ENCODE measurements at places on chromosomes 16 and 17.
A peak's percentile ranks its signal among the peaks of the same experiment; 100 is the strongest.

DNA sequence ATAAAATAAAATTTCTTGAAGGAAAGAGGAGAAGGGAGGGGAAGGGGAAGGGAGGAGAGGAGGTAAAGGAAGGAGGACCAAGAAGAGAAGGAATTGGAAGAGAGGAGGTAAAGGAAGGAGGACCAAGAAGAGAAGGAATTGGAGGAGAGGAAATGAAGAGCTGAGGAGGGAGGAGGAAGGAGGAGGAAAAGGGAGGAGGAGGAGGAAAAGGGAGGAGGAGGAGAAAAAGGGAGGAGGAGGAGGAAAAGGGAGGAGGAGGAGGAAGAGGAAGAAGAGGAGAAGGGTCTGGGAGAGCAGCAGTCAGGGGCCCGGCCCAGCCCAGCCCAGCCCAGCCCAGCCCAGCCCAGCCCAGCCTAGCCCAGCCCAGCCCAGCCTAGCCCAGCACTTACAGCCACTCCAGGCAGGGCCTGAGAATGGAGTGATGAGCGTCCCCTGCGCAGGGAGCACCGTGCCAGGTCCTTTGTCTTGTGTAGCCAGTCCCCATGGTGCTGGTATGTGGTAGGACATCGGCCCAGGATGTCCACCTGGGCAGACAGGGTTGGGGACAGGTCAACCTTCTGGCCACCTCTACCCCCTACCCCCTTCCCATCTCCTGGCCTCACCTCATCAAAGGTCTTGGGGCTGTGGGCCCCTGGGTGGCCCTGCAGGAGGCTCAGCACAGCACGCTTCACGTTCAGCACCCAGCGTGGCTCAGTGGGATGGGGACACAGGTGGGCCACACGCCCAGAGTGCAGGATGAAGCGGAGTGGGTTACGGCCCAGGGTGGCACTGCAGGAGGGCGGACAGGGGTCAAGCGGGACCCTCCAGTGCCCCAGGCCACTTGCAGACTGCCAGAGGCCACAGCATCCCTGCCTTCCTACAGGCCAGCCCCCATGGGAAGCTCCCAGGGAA is 70.9 kb downstream of the LITAF start:
- DNase-seq = no peak

DNA sequence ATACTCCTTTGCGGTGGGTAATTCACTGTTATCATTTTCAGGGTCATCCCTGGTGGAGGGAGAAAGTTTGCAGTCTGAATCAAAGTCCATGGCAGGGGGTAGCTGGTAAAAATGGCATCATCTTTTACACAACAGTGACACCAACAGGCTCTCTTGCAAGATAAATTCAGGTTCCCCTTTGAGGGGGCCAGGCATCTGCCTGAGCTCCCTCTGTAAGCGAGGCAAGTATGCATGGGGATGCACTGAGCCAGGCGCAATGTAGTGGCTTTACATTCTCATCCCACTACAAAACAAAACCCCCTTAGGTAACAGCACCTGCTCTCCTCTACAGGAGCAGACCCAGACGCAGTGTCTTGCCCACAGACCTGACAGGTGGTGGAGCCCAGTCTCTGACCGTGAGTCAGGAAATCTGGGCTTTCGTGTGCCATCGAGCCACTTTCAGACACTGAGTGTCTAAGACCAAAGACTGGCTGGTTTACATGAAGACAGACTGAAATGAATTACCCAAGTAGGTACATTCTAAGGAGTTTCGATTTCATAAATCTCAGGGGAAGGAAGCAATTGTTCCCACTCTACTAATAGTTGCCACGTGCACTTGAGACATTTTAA is 17.7 kb downstream of the LITAFD start:
- no peak for DNase-seq

DNA sequence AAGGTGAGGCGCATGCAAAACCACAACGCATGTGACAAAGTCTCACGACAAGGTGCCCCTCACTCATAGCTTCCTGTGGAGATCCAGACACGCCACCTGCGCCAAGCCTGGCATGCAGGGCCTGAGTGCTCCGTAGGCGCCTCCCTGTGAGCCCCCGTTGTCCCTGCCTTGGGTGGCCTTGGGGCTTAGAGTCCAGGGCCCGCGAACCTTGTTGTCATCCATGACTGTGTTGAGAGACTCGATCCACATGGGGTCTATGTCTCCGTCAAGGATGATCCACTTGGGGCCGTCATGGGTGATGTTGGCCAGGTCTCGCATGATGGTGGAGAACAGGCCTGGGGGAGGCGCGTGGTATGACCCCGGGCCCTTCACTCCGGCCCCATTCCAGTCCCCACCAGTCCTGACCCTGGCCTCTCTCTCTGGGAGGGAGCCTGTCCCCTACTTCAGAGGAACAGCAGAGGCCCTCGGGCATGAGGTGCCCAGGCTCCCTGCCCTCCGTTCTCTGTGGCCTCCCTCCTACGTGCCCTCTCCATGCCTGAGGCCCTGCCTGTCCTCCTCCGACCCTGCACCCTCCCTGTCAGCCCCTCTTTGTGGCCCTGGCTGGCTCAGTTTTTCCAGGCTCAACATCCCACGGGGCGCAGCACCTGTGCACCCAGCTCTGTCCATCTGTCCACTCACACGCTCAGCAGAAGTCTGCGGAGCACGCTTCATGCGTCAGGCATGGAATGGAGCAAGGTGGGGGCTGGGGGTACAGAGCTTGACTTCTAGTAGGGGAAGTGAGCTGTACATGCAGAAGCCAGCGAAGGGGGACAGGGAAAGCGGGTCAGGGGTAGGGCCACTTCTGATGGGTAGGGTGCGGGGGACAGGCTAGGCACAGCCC is 85.7 kb downstream of the DNAH17 start:
- DNase-seq = no peak

GRCh38 chr17:55629995-55630394 is 92.7 kb downstream of the TMEM100 start:
- DNase-seq = no peak

DNA sequence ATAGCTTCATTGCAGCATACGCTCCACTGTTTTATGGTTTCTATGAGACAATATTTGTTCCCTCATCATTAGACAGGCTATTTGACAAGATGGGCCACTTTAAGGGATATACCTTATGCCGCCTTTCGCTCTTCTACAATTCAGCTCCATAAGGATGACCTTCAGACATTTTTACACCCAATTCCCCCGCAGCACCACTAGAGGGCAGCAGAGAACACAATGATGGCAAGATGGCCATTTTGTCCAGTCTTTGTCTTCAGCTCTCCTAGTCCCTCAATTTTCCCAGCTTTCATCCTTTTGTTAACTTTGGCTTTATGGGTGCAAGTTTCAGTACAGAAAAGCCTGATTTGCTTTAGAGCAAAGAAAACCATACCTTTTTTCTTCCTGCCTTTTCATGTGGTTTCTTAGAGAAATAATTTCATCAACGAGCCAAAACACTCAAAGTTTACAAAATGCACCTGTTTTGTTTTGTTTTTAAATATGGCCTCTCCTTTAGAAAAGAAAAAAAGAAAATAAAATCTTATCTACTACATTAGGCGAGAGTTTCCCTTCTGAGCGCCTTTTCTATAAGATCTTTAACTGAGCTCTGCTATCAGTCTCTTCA is 355.3 kb downstream of the TOX3 start:
- peak; percentile 40 for DNase-seq

- DNase-seq = no peak
Observed at GRCh38 chr17:77371888-77372443, 231.2 kb downstream of the SEC14L1 start.

DNA sequence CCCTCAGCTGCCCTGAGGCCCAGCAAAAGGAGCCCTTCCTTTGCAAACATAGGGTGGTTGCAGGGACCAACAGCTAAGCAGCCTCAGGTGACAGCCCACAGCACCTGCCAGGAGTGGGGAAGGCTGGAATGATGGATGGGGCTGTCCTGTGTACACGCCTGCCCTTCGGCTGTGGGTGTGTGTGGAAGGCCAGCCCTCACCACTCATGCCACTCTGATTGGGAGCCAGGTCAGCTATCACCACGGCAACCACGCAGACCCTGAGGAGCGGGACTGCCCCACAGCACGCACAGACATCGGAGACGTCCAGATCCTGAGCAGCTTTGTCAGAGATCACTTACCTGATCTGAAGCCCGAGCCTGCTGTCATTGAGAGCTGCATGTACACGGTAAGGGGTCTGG is 11.9 kb downstream of the PIPOX start:
- DNase-seq = no peak

DNA sequence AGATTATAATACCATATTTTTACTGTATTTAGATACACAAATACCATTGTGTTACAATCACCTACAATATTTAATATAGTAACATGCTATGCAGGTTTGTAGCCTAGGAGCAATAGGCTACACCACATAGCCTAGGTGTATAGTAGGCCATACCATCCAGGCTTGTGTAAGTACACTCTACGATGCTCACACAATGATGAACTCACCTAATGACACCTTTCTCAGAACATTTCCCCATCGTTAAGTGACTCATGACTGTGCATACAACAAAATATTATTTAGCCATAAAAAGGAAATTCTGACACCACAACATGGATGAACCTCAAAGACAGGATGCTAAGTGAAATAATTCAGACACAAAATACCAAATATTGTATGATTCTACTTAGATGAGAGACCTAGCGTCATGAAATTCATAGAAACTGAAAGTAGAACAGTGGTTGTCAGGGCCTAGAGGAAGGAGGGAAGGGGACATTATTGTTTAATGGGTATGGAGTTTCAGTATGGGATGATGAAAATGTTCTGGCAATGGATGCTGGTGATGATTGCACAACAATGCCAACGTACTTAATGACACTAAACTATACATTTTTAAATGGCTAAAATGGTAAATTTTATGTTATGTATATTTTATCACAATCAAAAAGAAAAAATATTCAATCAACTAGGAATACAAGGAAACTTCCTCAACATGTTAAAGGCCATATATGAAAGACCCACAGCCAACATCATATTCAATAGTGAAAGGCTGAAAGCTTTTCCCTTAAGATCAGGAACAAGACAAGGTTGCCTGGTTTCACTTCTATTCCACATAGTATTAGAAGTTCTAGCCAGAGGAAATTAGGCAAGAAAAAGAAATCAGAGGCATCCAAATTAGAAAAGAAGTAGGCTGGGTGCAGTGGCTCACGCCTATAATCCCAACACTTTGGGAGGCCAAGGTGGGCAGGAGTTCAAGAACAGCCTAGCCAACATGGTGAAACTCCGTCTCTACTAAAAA is 5.9 kb upstream of the C16orf87 start:
- no peak for DNase-seq

- DNase-seq = no peak
Observed at GRCh38 chr16:69100071-69100691, 5.3 kb upstream of the HAS3 start.

DNA sequence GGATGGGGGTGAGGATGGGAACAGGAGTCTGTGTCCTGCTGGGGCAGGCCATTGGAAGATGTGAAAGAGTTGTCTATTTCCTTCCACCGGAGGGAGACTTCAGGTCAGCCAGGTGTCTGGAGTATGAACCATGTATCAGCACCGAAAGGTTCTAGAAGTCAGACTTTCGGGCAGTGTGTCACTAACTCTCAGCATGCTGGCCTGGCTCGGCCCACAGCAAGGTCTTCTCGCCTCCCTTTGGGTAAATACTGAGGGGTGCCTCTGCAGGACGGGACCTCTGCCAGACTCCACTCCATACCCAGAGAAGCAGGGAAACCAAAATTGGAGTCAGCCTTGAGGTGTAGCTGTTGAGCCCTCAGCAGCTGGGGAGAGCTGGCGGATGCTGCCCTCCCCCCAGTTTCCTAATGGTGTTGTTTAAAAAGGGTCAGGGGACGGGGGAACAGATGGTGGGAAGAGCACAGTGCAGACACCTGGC is 507 bp downstream of the CIITA start:
- DNase-seq = no peak

All from fibroblast of skin of right biceps (primary cell).